NCI-H1048 (cell line): ENCODE measurements at places on chromosomes 13 and 19.

GRCh38 chr13:54875111-54875510 lies 1846.5 kb downstream of the OLFM4 start:
- DNase-seq = no peak

DNA sequence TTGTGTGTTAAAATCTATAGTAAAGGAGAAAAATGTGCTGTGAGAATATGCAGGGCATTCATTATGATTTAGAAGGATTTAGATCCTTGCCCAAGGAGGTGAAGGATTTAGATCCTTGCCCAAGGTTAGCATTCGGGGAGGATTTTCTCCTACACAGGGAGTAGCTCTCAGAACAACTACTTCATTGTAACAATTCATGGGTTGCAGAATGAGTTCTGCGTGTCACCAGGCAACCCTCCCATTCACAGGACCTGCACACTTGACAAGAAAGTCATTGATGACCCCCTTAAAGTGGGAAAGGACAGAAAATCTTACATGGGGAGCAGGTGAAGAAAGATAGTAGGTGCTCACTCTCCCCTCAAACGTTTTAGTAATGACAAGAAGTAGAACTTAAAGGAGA lies 167.1 kb upstream of the MAB21L1 start:
- no peak for DNase-seq

DNA sequence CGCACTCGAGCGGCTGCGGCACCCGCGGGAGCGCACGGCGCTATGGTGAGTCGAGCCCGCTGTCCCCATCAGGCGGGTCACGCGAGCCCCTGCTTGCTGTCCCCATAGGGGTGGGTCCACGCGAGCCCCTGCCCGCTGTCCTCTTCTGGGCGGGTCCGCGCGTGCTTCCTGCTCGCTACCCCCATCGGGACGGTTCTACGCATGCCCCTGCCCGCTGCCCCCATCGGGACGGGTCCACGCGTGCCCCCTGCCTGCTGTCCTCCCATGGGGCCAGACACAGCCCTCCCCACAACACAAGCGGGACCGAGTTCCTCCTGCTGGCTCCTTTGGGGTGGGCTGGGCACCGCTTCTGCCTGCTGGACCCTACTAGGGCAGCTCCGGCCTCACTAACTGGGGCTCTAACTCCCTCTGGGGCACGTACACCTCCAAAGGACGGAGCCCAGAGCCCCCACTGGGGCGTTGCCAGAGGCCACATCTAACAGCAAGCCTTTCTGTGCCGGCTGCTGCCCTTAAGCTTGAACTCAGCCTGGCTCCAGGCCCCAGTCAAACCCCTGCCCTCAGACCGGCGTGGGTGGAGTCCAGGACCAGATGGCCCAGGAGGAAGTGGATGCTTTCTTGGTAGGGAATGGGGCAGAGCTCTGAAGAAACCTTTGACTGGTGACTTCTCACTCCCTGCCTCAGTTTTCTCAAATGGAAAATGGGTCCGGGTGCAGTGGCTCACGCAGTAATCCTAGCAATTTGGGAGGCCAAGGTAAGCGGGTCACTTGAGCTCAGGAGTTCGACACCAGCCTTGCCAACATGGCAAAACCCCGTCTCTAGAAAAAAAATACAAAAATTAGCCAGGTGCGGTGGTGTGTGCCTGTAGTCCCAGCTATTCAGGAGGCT lies 722 bp downstream of the COLGALT1 start:
- no peak for DNase-seq

- peak; percentile 45 for DNase-seq
Measured at GRCh38 chr19:16041299-16041990, 34.9 kb upstream of the TPM4 start.

GRCh38 chr19:34345947-34346351 lies 19.0 kb upstream of the GPI start:
- no peak for DNase-seq

- no peak for DNase-seq
Measured at GRCh38 chr13:38879278-38879677, 111.4 kb downstream of the STOML3 start.
